ENCODE measurements at places on chromosomes 13 and 19. TPM values are rescaled to one million over a fixed set of nuclear protein-coding genes. Genes with fewer than 3 reads are reported as not detected.

GRCh38 chr13:70432276-70432805, 324.1 kb upstream of the KLHL1 start:
- no peak overlapping the region for H3K4me3 ChIP-seq
- H3K27me3 ChIP-seq, result no peaks in the 10 kb centered on the region
- no peaks in the 10 kb centered on the region for H3K36me3 ChIP-seq
- H3K4me1 ChIP-seq, result no peaks in the 10 kb centered on the region

The ZNF180 gene
- polyA plus RNA-seq, result 4.7 TPM

The CYP2S1 gene
- polyA plus RNA-seq, result 1.6 TPM

The ZNF729 gene
- 1.0 TPM for polyA plus RNA-seq

The TNFSF13B gene
- 2.5 TPM for polyA plus RNA-seq

The PSG3 gene
- polyA plus RNA-seq, result 5.8 TPM

DNA sequence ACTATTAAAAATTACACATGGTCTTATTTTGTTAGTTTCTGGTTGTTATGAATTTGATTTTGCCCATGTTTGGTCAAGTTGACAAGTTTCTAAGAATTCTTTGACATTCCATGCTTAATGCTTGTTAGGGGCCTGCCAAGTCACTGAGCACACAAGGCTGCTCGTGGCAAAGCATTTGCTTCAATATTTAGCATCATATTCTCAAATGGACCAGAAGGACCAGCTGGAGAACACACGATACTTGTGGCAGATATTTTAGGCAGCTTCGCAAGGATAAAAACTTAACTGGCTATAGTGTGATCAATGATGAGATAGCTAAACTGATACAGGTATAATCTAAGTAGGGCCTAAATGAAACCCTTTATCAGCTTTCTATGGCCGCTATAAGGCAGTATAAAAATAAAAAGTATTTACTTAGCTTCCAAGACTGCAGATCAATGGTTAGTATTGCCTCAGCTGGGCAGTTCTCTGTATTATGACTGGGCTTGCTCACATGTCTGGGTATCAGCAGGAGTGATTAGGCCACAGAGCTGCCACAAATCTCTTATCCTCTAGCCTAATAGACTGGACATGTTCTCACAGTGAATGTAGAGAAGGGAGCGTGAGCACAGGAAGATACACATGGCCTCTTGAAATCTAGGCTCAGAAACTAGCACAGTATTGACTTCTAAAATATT, 155.9 kb upstream of the SPRY2 start:
- DNase-seq, result no peak
- no peaks in the 10 kb centered on the region for H3K4me1 ChIP-seq
- no peaks in the 10 kb centered on the region for H3K36me3 ChIP-seq
- H3K27me3 ChIP-seq, result no peaks in the 10 kb centered on the region

DNA sequence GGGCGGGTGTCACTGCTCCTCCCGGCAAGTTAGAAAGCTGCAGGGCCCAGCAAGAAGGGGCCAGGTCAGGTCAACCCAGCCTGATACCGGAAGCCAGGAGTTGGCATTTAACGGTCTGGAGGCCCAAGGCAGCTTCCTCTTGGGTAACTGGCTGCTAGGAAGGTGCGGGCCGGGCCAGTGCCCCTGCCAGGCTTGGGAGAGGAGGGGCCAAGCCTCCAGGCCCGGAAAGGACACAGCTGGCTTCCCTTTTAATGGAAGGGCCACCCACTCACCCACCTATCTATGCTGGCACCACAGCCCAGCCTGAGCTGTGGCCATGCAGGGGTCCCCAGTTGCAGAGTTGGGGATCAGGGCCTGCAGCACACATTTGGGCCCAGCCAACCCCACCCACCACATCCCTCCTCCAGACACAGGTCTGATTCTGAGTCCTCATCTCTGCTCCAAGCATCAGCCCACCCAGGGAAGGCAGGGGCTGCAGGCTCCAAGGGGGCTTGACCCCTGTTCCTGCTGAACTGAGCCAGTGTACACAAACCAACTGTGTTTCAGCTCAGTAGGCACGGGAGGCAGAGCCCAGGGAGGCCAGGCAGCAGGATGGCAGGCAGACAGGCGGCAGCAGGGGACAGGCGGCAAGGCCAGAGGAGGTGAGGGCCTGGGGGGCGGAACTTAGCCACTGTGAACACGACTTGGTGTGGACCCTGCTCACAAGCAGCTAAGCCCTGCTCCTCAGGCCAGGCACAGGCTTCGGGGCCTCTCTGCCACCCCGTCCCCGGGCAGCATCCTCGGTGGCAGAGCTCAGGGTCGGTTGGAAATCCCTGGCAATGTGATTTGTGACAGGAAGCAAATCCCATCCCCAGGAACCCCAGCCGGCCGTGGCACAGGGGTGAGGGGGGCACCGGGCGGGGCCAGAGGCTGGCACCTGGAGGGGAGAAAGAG, 40.8 kb downstream of the ZSWIM4 start:
- H3K27me3 ChIP-seq, result no peaks in the 10 kb centered on the region
- H3K4me3 ChIP-seq, result no peak overlapping the region
- H3K4me1 ChIP-seq, result peaks cover 25% of the 10 kb centered on the region

DNA sequence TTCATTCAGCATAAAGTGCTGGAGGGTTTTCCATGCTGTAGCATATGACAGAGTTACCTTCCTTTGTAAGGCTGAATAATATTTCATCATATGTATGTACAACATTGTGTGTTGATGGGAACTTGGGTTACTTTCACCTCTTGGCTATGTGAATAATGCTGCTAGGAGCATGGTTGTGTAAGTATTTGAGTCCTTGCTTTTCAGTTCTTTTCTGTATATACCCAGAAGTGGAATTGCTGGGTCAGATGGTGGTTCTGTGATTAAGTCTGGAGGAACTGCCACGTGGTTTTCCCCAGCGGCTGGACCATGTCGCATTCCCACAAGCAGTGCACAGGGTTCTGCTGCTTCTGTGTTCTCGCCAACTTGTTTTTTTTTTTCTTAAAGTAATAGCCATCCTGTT, 101.2 kb upstream of the TEX29 start:
- H3K27me3 ChIP-seq, result no peaks in the 10 kb centered on the region
- no peak for DNase-seq
- no peak overlapping the region for H3K27ac ChIP-seq
- no peaks in the 10 kb centered on the region for H3K36me3 ChIP-seq
- peaks cover 33% of the 10 kb centered on the region for H3K4me1 ChIP-seq
- no peak overlapping the region for H3K4me3 ChIP-seq

Measured in testis (tissue), 5 donors.